ENCODE measurements at places on chromosomes 6 and 20. TPM values are rescaled to one million over a fixed set of nuclear protein-coding genes. Genes with fewer than 3 reads are reported as not detected.
A peak's percentile ranks its signal among the peaks of the same experiment; 100 is the strongest.

DNA sequence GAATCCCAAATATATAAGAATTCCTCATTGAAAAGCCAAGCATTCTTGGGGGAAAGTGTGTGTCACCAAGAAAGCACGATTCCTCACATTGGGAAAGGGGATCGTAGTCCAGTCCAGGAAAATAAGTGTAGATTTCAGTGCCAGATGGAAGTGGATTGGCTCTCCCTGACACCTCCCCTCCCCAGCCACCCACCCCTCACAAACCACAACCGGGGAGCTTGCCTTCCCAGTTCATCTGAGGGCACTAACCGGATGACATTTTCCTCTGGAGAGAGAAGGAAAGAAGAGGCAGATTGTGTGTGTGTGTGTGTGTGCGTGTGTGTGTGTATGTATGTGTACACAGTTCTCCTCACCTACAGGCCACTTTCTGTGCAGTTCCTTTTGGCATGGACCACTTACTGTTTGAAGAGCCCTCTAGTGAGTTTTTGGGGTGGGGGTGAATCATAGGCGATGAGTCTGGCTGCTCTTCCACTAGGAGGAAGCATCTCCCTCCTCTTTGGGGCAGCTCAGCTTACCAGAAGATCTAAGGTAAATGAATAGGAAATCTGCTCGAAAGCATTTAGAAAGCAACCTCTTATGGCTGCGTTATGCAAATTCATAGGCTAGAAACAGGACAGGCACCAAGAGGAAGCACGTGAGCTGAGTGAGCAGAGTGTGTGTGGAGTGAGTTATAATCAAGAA is 20.8 kb downstream of the DAAM2 start:
- DNase-seq, result no peak

- no peak for DNase-seq
Measured at GRCh38 chr6:134117409-134117808, 65.0 kb upstream of the SLC2A12 start.

- DNase-seq, result no peak
Measured at GRCh38 chr6:6847591-6847990, 259.1 kb downstream of the LY86 start.

GRCh38 chr6:14827354-14827753 is 418.5 kb upstream of the JARID2 start:
- no peak for DNase-seq

GRCh38 chr6:14288910-14289309 is 171.3 kb downstream of the CD83 start:
- no peak for DNase-seq

- peak; percentile 1 for DNase-seq
Measured at GRCh38 chr6:44511126-44511525, 123.6 kb downstream of the CDC5L start.

DNA sequence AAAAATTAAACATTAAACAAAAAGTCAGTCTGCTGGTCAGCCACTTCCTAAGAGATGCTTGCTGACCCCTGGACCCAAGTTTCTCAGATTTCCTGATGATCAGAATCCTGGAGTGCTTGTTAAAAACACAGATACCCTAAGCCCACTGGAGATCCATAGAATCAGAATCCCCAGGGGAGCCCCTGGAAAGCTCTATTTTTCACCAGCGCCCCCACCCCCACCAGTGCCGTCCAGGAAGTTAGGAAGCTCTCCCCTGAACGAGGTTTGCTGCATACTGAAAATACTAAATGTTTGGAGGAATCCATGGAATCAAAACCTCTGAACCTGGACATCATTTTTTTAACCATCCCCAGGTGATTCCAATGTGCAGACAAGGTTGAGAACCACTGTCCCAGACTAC is 69.2 kb downstream of the BFSP1 start:
- no peak for DNase-seq

Gene HEBP2
- total RNA-seq, result 41.9 TPM

Gene PROKR2
- not detected for total RNA-seq

Gene MYCT1
- 23.5 TPM for total RNA-seq

Measured in upper lobe of right lung (tissue), 1 donor.